ENCODE measurements at places on chromosomes 4 and X.

DNA sequence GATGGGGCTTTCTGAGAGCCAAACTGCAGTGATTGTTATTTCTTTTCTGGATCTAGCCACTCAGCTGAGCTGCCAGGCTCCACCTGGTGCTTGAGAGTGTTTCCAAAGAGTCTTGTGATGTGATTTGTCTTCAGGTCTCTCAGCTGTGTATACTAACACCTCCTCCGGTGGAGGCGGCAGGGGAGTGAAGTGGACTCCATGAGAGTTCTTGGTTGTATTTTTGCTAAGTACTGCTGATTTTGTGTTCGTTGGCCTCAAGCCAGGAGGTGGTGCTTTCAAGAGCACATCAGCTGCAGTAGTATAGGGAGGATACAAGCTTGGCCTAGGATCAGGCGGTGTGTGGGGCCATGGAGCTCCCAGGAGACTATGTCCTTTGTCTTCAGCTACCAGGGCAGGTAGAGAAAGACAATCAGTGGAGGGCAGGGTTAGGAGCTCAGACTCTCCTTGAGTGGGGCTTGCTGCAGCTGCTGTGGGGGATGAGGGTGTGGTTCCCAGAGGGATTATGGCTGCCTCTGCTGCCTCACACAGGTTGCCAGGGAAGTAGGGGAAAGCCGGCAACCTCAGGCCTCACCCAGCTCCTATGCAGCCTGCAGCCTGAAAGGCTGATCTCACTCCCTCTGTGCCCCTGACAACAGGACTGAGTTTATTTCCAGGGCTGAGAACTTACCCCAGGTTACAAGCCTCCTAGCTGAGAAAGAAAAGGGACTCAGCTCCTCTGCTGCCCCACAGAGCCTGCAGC is 62.4 kb downstream of the NPFFR2 start:
- DNase-seq: no peak

GRCh38 chr4:149409555-149409962 is 406.1 kb downstream of the IQCM start:
- no peak for DNase-seq

DNA sequence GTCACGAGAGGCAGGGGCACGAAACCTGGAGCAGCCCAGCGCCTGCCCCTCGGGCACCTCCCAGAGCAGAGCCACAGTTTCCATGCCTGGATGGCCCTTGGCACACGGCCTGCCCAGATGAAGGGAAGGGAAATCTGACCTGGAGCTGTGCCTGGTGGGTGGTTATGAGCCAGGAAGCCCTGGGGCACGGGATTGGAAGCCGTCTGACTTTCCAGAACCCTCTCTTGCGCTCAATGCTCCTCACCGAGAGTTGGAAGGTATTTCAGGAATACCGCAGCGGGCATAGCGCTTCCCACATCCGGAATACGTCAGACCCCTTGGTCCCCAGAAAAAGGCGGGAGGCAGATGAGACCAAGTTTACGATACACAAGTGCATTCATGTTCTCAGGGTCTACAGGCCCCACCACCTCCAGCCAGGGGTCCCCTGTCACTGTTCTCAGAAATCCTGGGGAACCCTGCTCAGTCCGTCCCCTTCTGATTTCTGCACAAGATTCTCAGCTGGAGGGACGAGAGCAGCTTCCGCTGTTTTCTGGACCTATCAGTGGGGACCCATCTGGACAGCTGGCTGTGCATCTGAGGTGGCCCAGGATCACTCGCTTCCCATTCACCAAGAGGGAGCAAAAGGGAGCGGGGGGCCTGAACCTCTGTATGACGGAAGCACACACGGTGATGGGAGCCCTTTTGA is 172.9 kb downstream of the AFAP1 start:
- DNase-seq: no peak

- DNase-seq: no peak
Observed at GRCh38 chr4:110163327-110164069, 34.9 kb downstream of the ELOVL6 start.

DNA sequence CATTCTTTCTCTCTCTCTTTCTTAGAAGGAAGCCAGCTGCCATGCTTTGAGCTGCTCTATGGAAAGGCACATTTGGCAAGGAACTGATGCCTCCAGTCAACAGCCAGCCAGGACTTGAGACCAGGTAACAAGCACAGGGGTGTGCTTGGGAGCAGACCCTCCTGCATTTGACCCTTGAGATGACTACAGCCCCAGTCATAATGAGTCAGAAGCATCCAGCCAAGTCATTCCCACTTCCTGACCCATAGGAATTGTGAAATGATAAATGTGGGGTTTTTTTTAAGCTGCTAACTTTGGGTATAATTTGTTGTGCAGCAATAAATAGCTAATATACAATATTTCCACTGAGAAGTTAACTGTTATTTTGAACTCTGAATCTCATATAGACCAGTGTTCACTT is 446.9 kb downstream of the GRXCR1 start:
- DNase-seq: no peak

- DNase-seq: no peak
Observed at GRCh38 chrX:19893727-19894126, 6.3 kb upstream of the SH3KBP1 start.

Data from SK-N-DZ (cell line).